ENCODE measurements at places on chromosomes 2 and 18. TPM values are rescaled to one million over a fixed set of nuclear protein-coding genes. Genes with fewer than 3 reads are reported as not detected.

DTNA gene
- total RNA-seq, result 1.9 TPM

CCDC74A gene
- 3.2 TPM for total RNA-seq

RBM43 gene
- total RNA-seq, result 0.79 TPM

ZNF407 gene
- total RNA-seq, result 10.0 TPM

RAPGEF4 gene
- total RNA-seq, result 0.26 TPM

ERICH2 gene
- 4.7 TPM for total RNA-seq

EFEMP1 gene
- 227 TPM for total RNA-seq

LAMA1 gene
- 1.8 TPM for total RNA-seq

GPC1 gene
- total RNA-seq, result 103 TPM

TEKT4 gene
- not detected for total RNA-seq

ZNF521 gene
- not detected for total RNA-seq

TMEM169 gene
- total RNA-seq, result 0.51 TPM

ICOS gene
- not detected for total RNA-seq

KCNJ3 gene
- total RNA-seq, result not detected

RTP5 gene
- not detected for total RNA-seq

CYBRD1 gene
- total RNA-seq, result 14.5 TPM

KCNIP3 gene
- total RNA-seq, result under 0.01 TPM

SCYGR4 gene
- not detected for total RNA-seq

ABCG8 gene
- total RNA-seq, result under 0.01 TPM

CFAP210 gene
- not detected for total RNA-seq

MATN3 gene
- total RNA-seq, result 1.0 TPM

UNC50 gene
- 52.9 TPM for total RNA-seq

SIX3 gene
- not detected for total RNA-seq

CCDC138 gene
- 3.4 TPM for total RNA-seq

WNT10A gene
- 2.4 TPM for total RNA-seq

CRYGC gene
- total RNA-seq, result not detected

GNAL gene
- total RNA-seq, result 8.8 TPM

LRP1B gene
- under 0.01 TPM for total RNA-seq

KRTCAP3 gene
- 29.1 TPM for total RNA-seq

GPR17 gene
- total RNA-seq, result not detected

HJURP gene
- total RNA-seq, result under 0.01 TPM

MYCN gene
- total RNA-seq, result not detected

PRR30 gene
- not detected for total RNA-seq

CNRIP1 gene
- total RNA-seq, result not detected
